ENCODE measurements at places on chromosomes 1 and 21. TPM values are rescaled to one million over a fixed set of nuclear protein-coding genes. Genes with fewer than 3 reads are reported as not detected.

The CA14 gene
- total RNA-seq, result 1.3 TPM

The PEAR1 gene
- 5.7 TPM for total RNA-seq

The SLC35A3 gene
- 16.6 TPM for total RNA-seq

The CHD1L gene
- total RNA-seq, result 19.2 TPM

The RGS7 gene
- total RNA-seq, result not detected

DNA sequence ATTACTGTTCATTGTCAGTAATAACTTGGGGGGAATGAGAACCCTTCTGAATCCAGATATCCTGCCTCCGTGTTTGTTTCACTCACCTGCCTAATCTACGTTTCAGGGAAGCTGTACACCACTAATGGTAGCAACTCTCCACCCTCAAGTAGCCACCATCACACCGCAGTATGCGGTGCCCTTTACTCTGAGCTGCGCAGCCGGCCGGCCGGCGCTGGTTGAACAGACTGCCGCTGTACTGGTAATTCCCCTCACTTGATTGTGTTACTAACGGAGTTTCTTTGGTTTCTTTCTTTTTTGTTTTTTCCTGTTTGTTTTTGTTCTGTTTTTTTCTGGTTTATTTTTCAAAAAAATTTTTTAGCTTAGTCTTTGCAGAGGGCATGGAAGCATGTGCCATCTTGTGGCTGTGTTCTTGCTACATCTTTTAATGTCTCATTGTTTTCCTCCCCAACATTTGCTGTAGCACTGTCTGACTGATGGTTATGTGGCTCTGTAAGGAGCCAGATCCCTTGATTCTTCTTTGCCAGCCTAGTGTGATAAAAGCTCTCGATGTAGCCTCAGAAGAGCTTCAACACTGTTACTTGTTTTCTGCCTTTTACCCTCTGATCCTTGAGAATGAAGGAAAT, 15.9 kb upstream of the OLFML3 start:
- peaks cover 65% of the 10 kb centered on the region for H3K36me3 ChIP-seq
- no peaks in the 10 kb centered on the region for H3K4me1 ChIP-seq
- H3K4me3 ChIP-seq, result no peak overlapping the region
- H3K27ac ChIP-seq, result no peak overlapping the region

DNA sequence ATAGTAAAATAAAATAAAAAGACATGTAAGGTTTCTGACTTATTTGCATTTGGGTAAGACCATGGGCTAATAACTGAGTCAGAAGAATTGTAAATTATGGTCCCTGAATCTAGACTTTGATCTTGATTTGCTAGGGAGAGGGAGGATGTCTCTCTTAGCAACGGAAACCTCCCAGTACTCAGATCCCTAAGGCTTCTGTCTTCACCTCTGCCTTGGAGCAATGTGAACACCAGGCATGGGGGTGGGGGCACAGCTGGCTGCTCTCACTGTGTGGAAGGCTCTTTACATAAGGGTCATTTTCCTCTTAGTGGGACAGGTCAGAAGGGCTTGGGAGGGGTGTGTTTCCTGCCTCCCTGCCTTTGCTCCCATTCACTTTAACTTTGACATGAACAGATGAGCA, 17.0 kb upstream of the TMEM54 start:
- H3K27ac ChIP-seq, result no peak overlapping the region
- no peak overlapping the region for H3K4me3 ChIP-seq
- H3K27me3 ChIP-seq, result peaks cover 8% of the 10 kb centered on the region
- DNase-seq, result no peak

GRCh38 chr1:153375511-153375910, at the start of gene S100A12:
Gene S100A12 (minus strand): TSS chr1:153375621. CDS start chr1:153374592, 1,029 bp downstream.
- H3K4me1 ChIP-seq, result peaks cover 12% of the 10 kb centered on the region
- H3K36me3 ChIP-seq, result no peaks in the 10 kb centered on the region
- H3K4me3 ChIP-seq, result no peak within 1 kb of the TSS

GRCh38 chr1:96995351-96995750, 273.8 kb downstream of the PTBP2 start:
- H3K36me3 ChIP-seq, result no peaks in the 10 kb centered on the region
- no peaks in the 10 kb centered on the region for H3K27me3 ChIP-seq
- H3K4me1 ChIP-seq, result no peaks in the 10 kb centered on the region
- DNase-seq, result no peak
- H3K4me3 ChIP-seq, result no peak overlapping the region

- H3K27me3 ChIP-seq, result no peaks in the 10 kb centered on the region
- H3K27ac ChIP-seq, result no peak overlapping the region
- no peak for DNase-seq
- H3K36me3 ChIP-seq, result peaks cover 3% of the 10 kb centered on the region
Measured at GRCh38 chr1:44345187-44345775, 9.8 kb downstream of the ERI3 start.

DNA sequence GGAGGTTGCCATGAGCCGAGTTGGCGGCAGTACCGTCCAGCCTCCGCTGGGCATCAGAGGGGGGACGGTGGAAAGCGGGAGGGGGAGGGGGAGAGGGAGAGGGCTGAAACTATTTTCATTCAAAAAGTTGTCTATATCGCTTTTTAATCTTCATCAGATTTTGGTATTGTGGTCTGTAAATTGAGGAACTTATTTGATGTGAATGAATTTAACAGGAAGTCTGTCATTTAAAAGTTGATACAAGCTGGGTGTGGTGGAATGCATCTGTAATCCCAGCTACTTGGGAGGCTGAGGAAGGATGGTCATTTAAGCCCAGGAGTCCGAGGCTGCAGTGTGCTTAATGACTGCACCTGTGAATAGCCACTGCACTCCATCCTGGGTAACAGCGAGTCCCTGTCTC, 3.0 kb upstream of the EPHX4 start:
- no peak overlapping the region for H3K27ac ChIP-seq
- no peaks in the 10 kb centered on the region for H3K36me3 ChIP-seq
- H3K4me1 ChIP-seq, result peaks cover 4% of the 10 kb centered on the region
- no peak for DNase-seq
- H3K27me3 ChIP-seq, result peaks cover 22% of the 10 kb centered on the region

Measured in suprapubic skin (tissue), 4 donors.